ENCODE measurements at places on chromosomes 4 and X.

GRCh38 chr4:108398316-108398715 is 222.1 kb upstream of the RPL34 start:
- no peak for DNase-seq

DNA sequence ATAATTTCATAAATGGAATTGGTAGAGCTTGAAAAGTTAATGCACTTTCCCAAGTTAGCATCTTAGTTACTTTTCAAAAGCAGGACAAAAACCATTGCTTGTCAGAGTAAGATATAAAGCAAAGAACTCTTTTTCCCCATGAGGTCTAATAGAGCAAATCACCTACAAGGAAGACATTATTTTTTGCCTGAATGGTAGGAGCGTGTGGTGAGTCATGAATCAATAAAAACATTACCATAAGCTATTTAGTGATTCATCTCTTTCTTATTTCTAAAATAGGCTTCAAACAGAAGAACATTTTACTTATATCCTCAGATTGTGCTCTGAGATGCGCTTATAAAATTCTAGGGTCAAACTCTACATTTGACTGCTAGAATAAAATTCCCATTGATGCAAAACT is 109.4 kb upstream of the GPRIN3 start:
- DNase-seq: no peak

DNA sequence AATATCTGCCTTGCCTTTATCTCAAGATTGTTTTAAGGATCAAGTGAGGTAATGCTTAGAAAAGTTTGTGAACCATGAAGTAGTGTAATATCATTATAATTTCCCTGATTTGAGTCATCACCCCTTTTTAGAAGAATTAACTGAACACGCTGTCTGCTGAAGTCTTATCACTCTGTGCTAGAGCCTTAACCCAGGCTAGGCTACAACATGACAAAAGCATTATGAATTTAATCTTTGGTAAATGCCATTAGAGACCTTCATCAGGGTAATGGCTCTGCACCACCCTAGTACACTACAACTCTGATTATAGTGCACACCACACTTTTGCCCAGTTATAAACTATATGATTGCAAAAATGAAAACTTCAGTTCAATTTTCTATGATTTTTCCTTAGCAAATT is 118.3 kb downstream of the ADGRL3 start:
- no peak for DNase-seq

DNA sequence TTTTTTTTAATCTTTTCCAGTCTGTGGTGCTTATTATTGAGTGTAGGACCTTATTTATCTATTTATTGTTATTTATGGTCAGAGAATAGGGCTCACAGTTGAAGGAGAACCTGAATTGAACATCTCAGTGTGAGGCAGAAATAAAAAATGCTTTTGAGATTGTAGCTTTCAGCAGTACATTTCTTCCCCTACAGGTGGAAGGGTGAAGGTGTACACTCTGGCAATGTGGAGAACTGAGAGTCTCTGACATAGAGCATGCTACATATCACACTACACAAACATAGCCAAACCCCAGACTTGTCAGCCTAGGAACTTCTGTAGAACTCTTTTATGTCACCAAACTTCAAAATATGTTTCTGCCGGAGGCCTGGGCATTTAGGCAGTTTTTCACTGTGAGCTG is 140.2 kb downstream of the STIM2 start:
- DNase-seq: no peak

GRCh38 chrX:16587836-16588235 is 62.1 kb upstream of the S100G start:
- no peak for DNase-seq
